ENCODE measurements at places on chromosomes 2 and 18.

- DNase-seq, result no peak
Measured at GRCh38 chr2:989781-990467, 39.3 kb downstream of the SNTG2 start.

DNA sequence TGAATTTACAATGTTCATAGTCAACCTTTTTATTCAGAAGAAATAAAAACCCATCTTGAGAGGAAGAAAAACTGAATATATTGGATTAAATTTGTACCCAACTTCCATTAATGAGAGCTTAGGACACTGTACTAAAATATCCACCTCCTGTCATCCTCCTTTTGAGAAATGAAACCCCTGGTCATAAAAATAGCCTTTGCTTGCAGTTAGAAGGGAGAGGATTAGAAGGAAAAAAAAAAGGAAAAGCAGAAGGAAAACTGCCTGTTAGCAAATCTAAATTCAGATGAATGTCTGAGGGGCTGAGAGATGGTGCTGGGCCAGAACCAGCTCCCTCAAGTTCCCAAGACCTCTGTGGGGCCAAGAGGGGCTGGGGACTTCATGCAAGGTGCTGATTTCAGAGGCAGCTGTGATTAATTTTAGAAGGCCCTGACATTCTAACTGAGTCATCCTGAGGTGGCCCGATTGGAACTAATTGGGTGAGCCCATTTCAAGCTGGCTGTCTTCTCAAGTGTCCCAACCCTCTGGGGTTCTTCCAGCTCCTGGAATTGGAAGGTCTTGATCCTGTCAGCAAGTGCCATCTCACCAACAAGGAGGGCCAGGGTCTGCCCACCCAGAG lies 38.4 kb upstream of the BIN1 start:
- DNase-seq, result no peak

DNA sequence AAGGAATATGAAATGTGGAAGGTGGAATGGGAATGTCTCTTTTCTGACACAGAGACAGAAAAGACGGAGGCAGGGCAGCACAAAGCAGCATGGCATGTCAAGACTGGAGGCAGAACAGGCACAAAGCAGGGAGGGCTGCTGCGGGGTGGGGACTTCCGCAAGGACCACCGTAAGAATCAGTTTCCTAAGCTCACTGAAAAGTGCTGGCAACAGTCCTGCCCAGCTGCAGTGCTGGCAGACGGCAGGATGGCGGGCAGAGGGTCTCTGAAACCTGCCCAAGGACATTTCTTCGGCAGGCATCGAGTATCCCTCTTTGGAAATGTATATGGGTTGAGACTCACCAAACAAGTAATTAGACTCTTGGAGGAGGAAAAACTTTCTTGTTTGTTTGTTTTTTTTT lies 54.9 kb downstream of the FAM178B start:
- DNase-seq, result no peak

DNA sequence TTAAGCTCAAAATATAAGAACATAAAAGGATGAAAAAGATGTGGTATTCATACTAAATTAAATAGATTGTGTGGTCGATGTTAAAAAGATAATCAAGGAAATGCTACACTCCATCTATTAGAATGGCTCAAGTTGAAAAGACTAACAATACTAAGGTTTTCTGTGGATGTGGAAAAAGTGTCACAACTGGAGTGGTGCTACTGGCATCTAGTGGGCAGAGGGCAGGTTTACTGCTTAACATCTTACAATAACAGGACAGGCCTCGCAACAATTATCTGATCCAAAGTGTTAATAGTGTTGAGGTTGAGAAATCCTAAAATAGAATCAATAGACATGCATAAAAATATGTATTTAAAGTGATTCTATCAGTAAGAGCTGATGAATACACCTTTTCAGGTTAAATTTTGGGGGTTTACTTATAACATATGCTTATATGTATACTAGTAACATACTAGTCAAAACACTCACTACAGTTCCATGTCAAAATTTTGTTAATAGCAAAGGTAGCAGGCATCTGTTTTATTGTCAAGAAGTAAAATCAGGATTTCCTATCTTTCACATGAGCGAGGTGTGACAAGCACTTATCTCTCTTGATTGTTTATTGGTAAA lies 91.5 kb upstream of the TMEFF2 start:
- DNase-seq, result no peak

DNA sequence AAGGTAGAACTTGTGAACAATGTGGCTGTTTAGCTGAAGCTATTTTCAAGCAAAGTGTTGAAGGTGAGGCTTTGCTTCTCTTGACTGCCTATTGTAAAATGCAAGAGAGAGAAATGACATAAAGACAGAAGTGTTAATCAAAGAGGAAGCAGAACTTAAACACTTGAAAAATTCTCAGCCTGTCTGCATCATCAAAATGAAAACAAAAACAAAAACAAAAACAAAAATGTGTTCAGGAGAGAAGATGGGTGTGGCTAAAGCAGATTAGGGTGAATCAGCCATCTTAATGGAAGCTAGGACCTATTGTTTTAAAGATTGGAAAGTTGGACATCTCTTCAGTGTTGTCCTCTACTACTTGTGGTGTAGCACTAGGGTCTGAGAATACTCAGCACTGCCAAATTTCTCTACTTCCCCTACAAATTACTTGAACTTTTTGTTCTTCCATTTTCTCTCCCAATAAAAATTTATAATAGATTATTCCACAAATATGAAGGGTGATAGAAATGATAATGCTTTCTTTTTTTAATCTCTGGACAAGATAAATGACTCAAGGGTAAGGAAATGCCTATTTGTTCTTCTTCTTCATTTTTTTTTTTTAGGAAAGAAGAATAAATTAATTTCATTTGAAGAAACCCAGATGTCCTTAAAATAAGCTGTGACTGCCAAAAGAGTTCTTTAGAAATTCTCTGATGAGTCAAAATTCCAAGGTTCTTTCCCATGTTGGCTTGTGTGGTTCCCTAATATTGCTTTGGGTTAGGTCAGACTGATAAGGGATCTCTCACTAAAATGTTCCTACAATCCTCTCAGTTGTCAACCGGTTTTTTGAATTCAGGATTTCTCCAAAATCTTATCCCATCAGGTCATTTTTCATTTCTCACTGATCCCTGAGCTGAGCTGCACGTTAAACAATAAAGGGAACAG lies 571.2 kb upstream of the ZEB2 start:
- no peak for DNase-seq

DNA sequence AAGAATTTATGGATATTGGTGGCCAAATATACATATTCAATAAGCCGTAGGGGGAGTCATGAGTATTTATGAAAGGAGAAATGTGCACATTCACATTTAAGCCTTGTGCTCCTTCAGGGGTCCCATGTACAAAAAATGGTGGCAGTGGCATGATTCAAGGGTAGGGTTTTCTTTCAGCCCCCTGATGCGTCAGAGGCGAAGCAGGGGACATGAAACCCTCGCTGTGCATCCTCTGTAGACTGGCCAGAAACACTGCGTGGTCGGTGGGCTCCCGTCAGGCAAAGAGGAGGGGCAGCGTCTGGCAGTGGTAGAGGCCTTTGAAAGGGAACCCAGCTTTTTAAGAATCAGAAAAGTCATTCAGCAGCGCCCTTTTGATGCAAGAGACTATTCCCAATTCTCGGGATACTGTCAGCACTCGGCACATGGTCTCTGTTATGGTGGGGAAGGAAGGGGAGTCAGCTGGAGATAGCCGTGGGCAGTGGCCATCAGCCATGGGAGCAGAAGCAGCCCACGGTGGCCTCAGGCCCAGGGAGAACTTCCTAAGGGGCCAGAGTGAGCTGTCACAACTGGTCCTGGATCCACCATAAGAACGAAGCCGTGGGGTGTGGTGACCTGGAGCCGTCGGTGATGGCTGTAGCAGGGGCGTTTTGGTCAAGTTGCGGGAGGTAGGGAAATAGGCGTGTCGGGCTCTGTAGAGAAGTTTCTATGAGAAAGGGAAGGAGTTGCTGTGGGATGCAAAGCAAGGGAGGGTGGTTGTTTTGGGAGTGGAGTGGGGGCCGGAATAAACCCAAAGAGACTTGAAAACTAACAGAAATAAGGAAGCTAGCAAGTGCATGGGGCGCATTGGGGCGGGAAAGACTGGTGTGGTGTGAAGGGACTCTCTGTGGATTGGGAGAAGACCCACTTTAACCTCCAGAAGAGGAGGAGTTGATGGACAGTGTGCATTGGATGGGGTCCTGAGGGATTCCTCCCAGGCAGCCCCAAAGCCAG lies 95.6 kb downstream of the SH3BP4 start:
- no peak for DNase-seq

GRCh38 chr2:1601471-1602277 lies 142.6 kb downstream of the PXDN start:
- no peak for DNase-seq

- no peak for DNase-seq
Measured at GRCh38 chr2:199797431-199798403, 53.3 kb downstream of the FTCDNL1 start.

GRCh38 chr18:67135981-67136380 lies 380.5 kb downstream of the DSEL start:
- DNase-seq, result no peak
